ENCODE measurements at places on chromosomes 16 and 17.

DNA sequence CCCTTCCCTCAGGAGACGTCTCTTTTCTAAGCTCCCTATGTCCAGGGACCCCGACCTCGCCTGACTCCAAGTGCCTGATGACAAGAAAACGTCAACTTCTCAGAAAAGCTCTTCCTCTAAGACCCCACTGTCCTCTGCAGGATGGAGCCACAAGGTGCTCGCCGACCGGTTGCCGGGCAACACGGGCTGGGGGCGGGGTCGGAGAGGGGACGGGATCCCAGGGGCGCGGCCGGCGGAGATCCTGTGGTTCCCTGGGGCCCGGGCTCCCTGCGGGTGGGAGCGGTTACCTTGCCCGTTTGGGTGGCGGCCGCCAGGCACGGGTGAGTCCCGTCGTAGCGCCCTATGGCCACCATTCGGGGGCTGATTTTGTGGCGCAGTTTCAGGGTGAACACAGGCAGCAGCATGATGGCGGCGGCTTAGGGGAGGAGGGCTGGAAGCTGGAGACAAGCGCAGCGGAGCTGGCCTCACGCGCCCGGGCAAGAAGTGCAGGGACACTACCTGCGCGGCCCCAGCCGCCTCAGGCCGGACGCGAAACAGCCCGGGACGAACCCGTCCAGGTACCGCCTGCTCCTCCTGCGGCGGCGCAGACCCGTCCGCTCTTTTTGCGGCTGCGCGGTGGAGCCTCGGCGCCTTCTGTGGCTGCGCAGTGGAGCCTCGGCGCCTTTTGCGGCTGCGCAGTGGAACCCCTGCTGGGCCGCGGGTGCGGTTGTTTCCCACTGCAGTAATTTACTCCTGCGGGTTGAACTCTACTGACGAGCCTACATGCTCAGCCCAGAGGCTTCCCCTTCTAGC lies at the start of gene BBS2:
BBS2 (minus strand) TSS at position 566 of the 792 bp plus-strand sequence; CDS start at position 404, 162 bp downstream.
- peak; percentile 91 for DNase-seq

- no peak for DNase-seq
Measured at GRCh38 chr17:51647067-51647466, 386.7 kb downstream of the UTP18 start.

- no peak for DNase-seq
Measured at GRCh38 chr17:47204722-47205418, 4.3 kb upstream of the MYL4 start.

DNA sequence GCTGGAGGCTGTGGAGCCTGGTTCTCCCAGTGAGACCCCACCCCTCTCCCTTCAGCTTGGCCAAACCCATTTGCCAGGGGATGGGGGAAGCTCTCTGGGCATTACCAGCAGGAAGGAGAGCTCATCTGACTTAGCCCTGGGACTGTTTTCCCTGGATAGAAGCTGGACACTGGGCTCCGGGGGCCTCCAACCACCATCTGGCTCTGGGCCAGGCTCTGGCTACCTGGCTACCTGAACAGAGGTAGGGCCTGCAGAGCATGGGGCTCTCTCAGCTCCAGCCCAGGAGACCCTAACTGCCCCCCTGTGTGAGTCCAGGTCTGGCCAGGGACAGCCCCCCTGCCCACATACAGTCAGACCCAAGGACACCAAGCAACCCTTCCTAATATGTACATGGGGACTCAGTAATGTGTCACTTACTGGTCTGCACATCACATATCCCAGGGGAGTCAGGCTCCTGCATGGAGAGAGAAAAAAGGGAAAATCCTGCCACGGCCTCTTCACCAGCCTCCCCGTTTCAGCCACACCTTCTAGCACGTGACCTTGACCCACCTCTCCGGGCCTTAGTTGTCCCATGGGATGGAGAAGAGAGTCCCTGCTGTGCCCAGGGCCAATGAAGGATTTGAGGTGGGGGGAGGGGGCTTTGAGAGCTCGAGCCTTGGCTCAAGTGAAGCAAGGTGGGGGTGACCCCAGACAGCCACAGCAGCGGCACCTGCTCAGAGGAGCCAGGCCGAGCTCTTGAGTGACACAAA lies 13.8 kb downstream of the CNGB1 start:
- no peak for DNase-seq

GRCh38 chr16:12881740-12882139 lies 19.7 kb upstream of the SHISA9 start:
- DNase-seq: no peak

- DNase-seq: no peak
Measured at GRCh38 chr17:80693511-80693910, 148.9 kb downstream of the RPTOR start.

DNA sequence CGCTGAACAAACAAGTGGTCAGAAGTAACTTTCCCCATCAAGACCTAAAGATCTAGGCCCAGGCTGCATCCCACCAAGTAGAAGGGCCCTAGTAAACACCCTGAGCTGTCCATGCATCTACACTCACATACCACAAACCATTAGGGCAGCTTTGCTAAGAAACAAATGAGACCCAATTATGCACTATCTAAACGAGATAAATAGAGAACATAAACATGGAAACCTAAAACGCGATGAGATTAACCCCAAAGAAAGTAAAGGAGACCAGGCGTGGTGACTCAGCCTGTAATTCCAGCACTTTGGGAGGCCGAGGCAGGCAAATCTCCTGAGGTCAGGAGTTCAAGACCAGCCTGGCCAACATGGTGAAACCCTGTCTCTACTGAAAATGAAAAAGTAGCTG lies 5.8 kb downstream of the TXNDC11 start:
- no peak for DNase-seq

- DNase-seq: no peak
Measured at GRCh38 chr17:37450112-37450511, 39.6 kb upstream of the DUSP14 start.

GRCh38 chr17:79844869-79845600 lies 5.8 kb upstream of the CBX4 start:
- DNase-seq: no peak

GRCh38 chr17:69588316-69588715 lies 173.8 kb downstream of the MAP2K6 start:
- no peak for DNase-seq

DNA sequence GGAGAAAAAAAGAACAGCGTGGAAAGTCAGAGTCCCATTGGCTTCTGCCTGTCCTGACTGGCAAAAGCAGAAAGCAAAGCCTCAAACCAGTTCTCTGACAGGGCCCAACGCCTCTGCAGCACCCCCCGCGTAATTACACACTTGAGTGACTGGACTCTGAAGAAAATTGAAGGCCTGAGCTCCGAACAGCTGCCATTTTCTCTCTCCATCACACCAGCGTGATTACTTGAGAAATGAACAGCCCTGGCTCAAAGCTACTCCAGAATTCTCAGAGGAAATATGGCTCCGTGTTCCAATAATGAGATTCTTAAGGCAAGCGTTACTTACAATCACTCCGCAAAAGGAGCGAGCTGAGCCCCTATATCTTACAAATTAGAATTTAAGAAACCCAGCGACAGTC lies 142.7 kb upstream of the C17orf78 start:
- DNase-seq: no peak

GRCh38 chr17:75807861-75808260 lies 23.3 kb downstream of the UNK start:
- DNase-seq: no peak

DNA sequence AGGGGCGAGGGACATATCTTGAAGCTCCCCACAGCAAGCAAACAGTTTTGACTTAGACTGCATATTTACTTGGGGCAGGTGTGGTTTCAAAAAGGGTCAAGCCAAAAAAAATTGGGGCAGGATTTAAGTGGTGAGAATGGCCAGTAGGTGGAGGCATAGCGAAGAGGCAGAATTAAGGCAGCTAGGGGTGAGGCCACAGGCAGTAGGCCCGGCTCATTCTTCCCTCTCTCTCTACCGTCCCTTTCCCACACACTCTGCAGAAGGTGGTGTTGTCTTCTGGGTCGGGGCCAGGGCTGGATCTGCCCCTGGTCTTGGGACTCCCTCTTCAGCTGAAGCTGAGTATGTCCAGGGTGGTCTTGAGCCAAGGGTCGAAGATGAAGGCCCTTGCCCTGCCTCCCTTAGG lies 2.6 kb downstream of the SHBG start:
- DNase-seq: no peak

GRCh38 chr16:88839745-88840599 lies 16.8 kb downstream of the GALNS start:
- DNase-seq: no peak

GRCh38 chr17:40697297-40697696 lies 6.3 kb downstream of the KRT24 start:
- DNase-seq: no peak

GRCh38 chr16:4306470-4307214 lies 9.2 kb upstream of the GLIS2 start:
- DNase-seq: no peak

DNA sequence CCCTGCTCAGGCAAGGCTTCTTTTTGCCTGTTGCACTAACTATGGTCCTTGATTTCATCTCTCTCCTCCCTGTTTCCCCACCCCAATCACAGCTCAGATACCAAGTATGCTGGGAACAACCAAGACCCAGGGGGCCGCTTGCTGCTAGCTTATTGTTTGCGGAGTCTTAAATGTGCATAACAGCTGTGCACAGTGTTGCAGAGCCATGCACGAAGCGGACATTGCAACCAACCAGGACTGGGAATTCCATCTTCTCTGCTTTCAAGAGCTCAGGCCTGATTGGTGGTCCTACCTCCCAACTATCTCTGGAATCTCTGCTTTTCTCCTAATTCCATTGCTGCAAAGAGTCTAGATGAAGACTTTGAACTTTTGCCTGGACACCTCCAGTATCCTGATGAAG lies 281.3 kb upstream of the TNRC6C start:
- DNase-seq: no peak

- no peak for DNase-seq
Measured at GRCh38 chr17:83119987-83120864, 40.8 kb downstream of the METRNL start.

- DNase-seq: no peak
Measured at GRCh38 chr17:8371786-8372185, 4.7 kb downstream of the KRABD2 start.

GRCh38 chr16:59124056-59124455 lies 389.9 kb upstream of the GOT2 start:
- DNase-seq: no peak

GRCh38 chr16:85055493-85056210 lies 28.1 kb downstream of the KIAA0513 start:
- DNase-seq: no peak

DNA sequence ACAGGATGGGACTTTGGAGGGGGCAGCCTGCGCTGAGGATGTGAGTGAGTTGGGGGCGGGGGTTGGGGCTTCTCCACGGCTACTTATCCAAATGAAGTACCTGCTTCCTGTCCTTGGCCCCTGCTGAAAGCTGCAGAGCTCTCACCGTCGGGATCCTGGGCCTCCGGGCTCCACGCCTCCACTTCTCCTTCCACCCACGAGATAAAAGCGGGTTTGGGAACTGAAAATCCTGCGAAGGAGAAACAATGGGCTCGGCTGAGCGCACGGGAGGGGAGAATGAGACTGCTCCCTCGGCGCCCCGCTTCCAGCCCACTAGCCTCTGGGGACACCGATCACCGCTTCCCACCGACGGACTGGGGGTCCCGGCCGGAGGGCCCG lies 486 bp downstream of the ZNF785 start:
- DNase-seq: no peak

- DNase-seq: no peak
Measured at GRCh38 chr17:74049167-74049966, 154.1 kb upstream of the RPL38 start.

DNA sequence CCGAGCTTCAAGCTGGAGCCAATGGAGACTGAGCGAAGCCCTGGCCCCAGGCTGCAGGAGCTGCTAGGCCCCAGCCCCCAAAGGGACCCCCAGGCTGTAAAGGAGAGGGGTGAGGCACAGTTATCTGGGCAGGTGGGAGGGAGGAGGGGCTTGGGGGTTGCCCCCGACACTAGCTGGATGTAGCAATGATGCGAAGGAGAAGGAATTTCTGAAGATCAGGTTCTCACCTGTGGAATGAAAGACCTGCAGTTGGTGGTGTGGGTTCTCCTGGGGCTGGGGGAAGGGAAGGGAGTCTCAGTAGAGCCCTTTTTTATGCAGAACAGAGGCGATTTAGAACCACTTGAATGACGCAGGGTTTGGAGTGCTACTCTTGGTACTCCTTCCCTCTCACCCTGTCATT lies 1.8 kb downstream of the ZNF263 start:
- DNase-seq: no peak

DNA sequence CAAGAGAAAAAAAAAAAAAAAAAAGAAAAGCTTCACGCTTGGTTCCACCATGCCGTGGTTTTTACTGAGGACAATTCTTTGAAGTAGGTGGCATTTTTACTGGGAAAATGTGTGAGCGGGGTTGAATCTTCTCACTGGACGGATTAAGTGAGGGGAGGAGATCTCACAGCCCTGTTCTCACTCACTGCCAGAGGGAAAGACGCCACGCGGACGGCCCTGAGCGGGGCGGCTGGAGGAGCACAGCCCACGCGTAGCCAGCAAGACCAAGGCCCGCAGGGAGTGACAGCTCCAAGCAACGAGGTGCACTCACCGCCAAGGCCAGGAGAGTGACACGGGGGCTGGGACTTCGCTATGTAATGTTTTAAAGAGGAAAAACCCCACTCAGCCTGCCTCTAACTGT lies 43.1 kb downstream of the MRM3 start:
- no peak for DNase-seq

GRCh38 chr16:89761304-89761922 lies 40.1 kb downstream of the ZNF276 start:
- DNase-seq: no peak

DNA sequence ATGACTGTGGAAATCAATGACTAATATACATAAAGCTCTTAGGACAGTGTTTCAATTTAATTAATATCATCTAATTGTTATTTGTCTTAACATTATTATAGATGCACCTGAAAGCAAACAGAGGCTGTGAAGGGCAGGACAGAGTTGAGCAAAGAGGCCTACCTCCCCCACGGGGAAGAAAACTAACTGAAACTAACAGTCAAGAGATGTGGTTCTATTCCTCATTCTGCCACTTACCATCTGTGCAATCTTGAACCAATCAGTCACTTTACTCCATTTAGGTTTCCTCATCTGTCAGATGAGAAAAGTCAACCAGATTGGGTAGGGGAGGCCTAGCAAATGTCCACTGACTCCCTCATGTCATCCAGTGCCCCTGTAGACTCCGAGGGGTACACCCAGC lies 59.1 kb downstream of the C17orf67 start:
- no peak for DNase-seq

DNA sequence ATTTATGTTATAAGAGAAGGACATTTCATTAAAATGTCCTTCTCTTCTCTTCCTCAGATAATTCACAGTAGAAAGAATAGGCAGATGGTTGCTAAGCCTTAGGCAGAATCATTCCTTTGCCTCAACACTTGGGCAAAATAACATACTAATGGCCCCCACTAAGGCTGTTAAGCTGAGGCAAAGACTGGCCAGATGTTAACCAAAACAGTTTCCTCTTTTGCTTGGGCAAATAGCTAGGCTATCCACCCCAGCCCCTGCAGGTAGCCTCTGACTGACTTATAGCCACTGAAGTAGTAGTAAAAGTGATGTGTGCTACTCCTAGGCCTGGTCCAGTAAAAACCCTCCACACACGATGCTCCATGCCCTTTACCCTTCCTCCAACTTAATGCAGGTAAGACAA lies 55.2 kb downstream of the SPAG9 start:
- no peak for DNase-seq

GRCh38 chr17:73841431-73842060 lies 197.3 kb upstream of the SDK2 start:
- DNase-seq: no peak

- DNase-seq: no peak
Measured at GRCh38 chr16:75854152-75854551, 127.9 kb upstream of the CPHXL start.
